Stimulated activated CD4-positive, alpha-beta T cell treated with anti-CD3 and anti-CD28 coated beads, Interleukin-1b, Interleukin-23, amount 100 ng/mL, for 1 hour (primary cell): ENCODE measurements at places on chromosomes 5 and 9.

DNA sequence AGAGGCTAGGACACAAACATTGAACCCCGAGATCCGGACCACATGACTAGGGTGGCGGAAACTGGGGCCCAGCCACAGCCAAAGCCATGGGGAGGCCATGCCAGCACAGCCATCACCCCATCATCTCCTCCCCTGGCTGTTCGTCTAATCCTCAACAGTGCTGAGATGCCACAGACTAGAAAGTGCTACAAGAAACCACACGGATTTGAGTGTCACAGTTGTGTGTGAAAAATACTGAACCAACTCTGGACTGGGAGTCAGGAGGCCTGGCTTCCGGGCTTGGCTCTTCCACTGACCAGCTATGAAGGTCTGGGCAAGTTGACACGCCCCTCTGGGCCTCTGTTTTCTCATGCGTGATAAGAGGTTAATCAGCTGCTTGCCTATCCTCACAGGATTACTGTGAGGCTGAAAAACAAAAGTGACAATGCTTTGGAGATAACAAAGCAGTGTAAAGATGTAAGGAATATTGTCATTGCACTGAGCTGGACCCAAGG lies 38.8 kb upstream of the SHB start:
- no peak for DNase-seq

GRCh38 chr5:146015001-146015400 lies 78.6 kb downstream of the SH3RF2 start:
- DNase-seq = no peak

- DNase-seq = no peak
Measured at GRCh38 chr5:53482717-53483638, 2.5 kb downstream of the FST start.

- DNase-seq = no peak
Measured at GRCh38 chr5:55456216-55456895, 78.4 kb downstream of the PLPP1 start.

DNA sequence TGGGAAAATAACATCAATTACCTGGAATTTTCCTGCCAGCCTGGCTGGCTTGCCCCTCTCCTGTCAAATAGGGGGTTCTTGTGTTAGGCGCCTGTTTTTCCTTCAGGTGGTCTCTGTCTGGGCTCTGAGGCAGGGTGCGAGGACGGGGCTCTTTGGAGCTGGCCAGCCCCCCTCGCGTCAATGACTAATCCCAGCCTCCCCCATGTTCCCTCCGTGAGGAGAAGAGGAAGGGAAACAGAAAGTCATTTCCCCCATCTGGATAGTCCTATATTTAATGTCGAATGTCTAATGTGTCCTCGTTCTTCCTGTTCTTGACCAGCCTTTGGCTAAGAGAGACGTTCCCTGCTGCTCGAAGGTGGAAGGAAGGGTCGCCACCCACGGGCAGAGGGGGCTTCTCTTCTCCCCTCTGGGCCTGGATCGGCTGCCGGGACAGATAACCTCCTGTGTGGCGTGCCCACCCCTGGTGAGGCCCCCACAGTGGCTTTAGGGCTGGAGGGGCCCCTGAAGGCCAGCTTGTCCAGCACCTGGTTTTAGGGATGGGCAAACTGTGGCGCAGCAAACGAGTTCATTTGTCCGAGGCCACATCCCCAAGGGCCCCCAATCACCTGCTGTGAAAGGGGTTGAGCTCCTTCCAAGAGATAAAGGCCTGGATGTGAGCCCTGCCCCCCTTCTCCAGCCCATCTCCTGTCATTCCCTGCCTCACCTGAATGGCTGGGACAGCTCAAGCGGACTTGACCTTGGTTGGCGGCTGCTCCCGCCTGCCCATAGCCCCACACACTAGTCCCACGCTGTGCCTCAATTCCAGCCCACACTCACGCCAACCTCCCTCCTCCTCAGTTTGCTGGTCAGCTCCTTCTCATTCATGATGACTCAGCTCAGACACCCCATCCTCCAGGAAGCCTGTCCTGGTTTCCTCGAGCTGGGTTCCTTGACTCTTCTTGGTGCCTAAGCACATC lies 35.9 kb upstream of the UNC5A start:
- no peak for DNase-seq

- no peak for DNase-seq
Measured at GRCh38 chr5:179138568-179138925, 78.4 kb downstream of the ZNF354C start.

DNA sequence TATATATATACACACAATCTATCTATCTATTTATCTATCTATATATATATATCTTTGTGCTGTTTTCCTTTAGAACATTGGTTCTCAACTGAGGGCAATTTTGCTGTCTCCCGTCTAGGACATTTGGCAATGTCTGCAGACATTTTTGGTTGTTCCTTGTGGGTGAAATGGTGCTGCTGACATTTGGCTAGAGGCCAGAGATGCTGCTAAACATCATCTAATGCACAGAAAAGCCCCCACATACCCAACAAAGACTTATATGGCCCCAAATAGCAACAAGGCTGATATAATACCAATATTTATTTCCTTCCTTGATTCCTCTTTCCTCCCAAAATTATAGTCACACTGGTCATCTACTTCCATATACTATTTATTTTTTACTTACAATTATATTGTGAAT lies 197.5 kb downstream of the TRPM3 start:
- no peak for DNase-seq

- DNase-seq = no peak
Measured at GRCh38 chr5:43010935-43011315, 29.2 kb downstream of the ANXA2R start.

GRCh38 chr9:95078939-95079338 lies 238.6 kb downstream of the FANCC start:
- DNase-seq = no peak

DNA sequence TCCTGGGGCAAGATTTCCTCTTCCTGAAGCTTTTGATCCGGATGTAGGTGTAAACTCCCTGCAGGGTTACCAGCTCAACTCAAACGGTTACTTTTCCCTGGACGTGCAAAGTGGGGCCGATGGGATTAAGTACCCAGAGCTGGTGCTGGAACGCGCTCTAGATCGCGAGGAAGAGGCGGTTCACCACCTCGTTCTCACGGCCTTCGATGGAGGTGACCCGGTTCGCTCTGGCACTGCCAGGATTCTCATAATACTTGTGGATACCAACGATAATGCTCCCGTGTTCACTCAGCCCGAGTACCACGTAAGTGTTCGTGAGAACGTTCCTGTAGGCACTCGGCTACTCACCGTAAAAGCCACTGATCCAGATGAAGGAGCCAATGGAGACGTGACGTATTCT lies 820 bp downstream of the PCDHGA4 start:
- no peak for DNase-seq

DNA sequence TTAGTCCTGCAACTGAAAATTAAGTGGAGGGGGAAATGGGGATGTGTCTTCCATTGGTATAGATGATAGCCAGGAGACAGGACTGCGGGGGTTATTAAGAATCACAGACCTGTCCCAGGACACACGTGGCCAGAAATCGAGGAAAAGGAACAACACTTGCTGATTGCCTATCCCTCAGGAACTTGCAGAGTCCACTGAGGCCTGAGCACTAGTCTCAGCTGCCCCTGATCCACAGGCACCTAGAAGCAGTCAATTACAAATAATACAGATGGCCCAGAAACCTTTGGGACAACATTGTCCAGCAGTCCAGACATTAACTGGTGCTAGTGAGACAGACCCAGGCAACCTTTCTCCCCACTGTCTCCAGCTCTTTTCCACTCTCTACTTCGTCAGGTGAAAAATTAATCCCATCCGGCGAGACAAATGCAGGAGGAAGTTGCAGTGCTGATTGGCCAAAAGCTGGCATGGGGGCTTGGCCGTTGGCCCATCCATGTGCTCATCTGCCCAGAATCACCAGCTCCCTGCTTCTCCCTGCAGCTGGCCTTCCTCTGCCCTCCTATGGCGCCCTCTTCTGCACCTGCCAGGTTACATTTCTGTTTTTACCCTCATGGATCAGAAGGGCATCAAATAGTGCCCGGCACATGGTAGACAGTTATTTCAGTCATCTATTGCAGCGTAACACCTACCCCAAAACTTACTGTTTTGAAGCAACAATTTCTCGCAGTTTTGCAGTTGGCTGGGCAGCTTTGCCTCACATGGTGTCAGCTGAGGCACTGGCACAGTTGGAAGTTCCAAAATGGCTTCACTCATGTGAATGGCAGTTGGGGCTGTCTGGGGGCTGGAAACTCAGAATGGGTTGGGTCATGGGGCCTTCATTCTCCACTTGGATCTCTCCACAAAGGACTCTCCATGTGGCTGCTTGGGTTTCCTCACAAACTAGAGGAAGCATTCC lies 3.6 kb upstream of the B4GALT1 start:
- DNase-seq = no peak

DNA sequence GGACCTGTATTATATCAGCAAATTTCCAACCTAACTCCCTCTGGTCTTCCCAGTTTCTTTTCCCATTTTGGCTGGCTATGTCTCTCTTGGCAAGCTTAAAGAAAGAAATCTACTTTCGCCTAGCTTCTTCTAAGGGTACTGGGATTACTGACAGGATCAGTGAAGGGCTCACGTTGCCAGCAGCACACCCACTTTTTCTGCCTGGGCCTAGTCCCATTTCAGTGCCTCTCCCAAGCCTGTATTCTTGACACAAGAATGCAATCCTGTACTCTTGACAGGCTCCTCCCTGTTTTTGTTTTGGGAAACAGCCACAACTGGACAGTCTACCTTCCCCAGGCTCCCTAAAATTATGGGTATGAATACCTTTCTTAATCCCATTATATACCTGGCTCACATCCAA lies 170.5 kb downstream of the EPB41L4A start:
- DNase-seq = no peak

GRCh38 chr5:51832934-51833470 lies 449.8 kb downstream of the ISL1 start:
- DNase-seq = no peak

DNA sequence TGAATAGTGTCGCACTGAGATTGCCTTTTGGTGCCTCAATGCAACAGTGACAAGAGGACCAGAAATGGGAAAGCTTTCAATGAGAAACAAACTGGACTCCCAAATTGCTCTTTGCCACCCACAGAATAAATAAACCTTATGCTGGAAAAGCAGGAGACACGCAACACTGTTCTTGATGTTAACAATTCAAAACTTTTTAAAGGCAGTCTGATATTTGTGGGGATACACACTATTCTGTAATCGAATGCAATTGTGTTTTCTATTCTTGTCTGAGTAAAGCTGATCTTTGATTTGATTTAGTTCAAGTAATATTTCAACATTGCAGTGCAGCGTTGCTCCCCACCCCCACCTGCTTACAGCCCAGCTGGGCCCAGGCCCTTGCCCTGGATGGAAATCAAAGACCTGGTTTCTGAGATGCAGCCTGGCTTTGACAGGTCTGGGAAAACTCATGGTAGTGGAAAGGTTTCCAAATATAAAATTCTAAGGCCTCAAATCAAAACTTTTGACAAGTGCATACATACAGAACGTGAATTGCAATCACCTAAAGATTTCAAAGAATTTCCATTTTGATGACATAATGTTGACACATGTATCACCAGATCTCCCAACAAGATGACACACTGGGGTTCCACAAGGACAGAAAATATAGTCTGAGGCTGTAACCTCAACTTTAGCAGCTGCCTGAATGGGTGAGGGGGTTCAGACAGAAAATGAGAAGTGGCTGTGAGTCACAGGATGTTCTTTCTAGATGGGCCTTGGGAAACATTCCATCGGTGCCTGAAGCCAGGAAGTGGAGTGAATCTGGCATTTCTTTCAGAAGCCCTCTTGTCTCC lies 55.1 kb downstream of the ABCA1 start:
- no peak for DNase-seq

DNA sequence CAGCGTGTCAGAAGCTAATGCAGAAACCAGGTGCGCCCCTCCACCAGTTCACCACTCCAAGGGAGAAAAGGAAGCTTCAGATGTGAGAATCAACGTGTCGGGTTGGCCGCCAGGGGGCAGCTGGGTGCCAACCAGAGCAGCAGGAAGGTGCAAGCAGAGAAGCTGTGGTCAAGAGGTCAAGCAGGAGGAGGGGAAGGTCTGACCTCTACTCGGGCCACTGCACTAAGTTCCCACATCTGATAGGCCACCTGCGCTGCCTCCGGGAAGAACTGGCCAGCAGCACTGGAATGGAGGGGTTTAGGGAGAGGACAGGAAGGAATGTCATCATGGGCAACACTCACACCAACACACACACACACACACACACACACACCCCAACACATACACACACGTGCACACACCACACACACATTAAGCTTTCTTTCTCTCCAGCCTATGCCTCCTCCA lies 31.4 kb downstream of the ANXA6 start:
- peak; percentile 43 for DNase-seq

DNA sequence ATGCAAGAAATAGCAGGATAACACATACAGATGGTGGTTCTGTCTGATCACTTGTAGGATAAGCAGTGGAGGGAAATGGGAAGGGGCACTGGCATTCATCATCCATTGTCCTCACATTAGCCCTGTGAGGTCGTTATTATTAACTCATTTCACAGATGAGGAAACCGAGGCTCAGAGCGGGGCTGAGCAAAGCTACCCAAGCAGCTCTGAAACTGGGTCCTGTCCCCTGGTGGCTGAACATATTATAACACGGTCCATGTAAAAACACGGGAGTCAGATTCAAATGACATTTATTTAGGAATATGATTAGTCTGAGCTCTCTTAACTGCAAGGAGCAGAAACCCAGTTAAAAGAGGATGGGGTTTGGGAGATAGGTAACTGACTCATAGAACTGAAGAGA lies 43.1 kb downstream of the HRH2 start:
- DNase-seq = no peak

- DNase-seq = no peak
Measured at GRCh38 chr5:119343766-119344165, 12.1 kb upstream of the TNFAIP8 start.

DNA sequence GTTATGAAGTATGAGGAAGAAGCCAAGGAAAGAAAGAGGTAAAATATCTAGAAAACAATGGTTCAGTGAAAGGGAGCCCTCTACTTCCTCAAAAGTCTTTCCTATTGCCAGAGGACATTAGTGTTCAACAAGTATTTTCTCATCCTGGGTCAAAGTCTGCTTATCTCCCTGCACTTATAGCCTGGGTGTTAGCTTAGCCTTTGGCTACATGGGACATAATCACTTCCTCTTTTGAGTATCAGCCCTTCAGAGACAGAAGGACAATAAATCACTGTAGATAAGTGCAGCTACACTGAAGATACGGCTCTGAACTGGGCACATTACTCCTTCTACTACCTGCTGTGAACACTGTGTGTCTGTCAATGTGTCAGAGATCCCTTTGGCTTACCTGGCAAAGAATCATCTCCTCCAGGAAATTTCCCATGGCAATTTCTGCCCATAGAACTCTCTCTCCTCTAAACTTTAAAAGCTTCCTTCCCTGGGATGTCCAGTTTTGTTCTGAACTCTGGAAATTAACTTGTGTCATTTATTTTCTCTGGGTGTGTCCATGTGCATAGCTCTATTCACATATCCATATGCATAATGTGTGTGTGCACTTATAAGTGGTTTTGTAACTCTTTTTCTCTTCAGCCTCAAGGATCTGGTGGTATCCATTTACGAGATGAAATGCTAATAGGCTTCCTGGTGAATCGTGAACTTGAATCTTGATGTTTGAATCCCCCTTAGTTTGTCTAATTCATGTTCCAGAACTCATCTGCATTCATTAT lies 30.0 kb upstream of the RECK start:
- DNase-seq = no peak

- no peak for DNase-seq
Measured at GRCh38 chr9:110671849-110672248, 3.3 kb downstream of the MUSK start.
